Ascending aorta (tissue), 2 donors: ENCODE measurements at places on chromosomes 3 and 15. TPM values are rescaled to one million over a fixed set of nuclear protein-coding genes. Genes with fewer than 3 reads are reported as not detected.

DNA sequence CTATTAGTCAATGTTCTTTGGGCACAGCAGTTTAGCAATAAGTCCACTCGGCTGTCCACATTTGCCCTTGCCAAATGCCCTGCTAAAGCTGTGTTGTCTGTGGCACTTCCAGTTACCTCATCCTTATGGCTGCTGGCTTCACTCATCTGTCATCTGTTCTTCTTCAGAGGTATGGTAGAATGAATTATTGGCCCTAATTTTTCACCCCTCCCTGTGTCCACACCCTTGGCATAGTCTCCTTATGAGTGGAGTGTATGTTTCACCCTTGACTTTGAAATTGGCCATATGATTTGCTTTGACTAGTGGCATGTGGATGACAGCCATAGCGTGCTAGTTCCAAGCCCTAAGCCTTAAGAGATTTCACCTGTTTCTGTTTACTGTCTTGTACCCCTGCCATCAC is 72.1 kb upstream of the EPHB1 start:
- no peak for DNase-seq
- H3K4me3 ChIP-seq = no peak overlapping the region
- H3K27me3 ChIP-seq = no peaks in the 10 kb centered on the region
- H3K4me1 ChIP-seq = no peaks in the 10 kb centered on the region

GRCh38 chr3:48273594-48274211 is 32.8 kb downstream of the ZNF589 start:
- peak; percentile 68 for DNase-seq
- H3K27me3 ChIP-seq = no peaks in the 10 kb centered on the region
- no peak overlapping the region for H3K27ac ChIP-seq
- H3K4me3 ChIP-seq = no peak overlapping the region

DNA sequence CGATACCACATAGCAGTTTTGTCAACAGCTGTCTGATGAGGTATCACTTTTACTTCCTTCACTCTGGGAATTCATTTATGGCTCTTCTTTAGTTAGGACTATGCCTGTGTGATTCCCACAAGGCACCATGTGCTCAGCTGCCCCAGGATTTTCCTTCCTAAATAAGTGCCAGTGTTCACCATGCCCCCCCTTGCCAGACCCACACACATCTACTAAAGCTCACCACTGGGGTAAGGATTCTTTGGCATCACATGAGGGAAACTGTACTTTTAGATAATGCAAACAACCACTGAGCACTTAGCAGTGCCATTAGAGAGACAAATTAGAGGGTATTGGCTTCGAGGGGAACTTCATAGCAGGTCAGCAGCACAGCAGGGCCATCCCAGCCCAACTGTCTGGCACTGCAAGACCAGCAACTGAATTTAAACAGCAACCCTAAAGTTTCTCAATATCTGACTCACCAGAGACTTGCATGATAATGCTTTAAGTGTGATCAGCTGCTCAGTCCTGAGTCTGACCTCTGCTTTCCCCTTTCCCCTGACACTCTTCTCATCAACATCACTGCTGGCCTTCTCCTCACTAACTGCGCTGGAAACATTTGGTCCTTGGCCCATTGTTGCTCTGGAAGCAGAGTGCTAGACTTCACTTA is 114.3 kb downstream of the STAC start:
- peaks cover 17% of the 10 kb centered on the region for H3K4me1 ChIP-seq
- H3K36me3 ChIP-seq = peaks cover 7% of the 10 kb centered on the region
- no peak for DNase-seq
- no peak overlapping the region for H3K4me3 ChIP-seq

Gene GRK7
- total RNA-seq = not detected

Gene MYL3
- 3.6 TPM for total RNA-seq

GRCh38 chr3:112304611-112305010 is 10.6 kb upstream of the SLC9C1 start:
- DNase-seq = no peak
- H3K36me3 ChIP-seq = no peaks in the 10 kb centered on the region
- peak overlapping the region; percentile 63 for H3K4me3 ChIP-seq
- no peak overlapping the region for H3K27ac ChIP-seq

DNA sequence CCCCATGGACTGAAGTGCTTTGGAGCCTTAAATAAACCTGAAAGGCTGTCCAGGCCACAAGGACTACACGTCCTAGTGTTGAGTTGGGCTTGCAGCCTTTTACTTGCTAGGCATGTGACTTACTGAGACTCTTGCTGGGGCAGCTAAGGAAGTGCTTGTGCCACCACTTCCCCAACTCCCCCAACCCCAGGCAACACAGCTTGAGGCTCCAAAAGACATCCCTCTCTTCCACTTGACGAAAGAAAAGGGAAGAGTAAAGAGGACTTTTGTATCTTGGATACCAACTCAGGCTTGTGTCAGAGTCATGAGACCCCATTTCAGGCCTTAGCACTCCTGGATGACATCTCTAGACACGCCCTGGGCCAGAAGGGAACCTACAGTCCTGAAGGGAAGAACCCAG is 109.8 kb downstream of the XRN1 start:
- no peak overlapping the region for H3K4me3 ChIP-seq
- H3K4me1 ChIP-seq = no peaks in the 10 kb centered on the region
- no peak for DNase-seq
- no peak overlapping the region for H3K27ac ChIP-seq
- peaks cover 77% of the 10 kb centered on the region for H3K36me3 ChIP-seq
- H3K27me3 ChIP-seq = no peaks in the 10 kb centered on the region

Gene SLC27A2
- total RNA-seq = not detected

Gene HPS3
- total RNA-seq = 18.9 TPM

GRCh38 chr3:149917124-149917667 is 53.5 kb downstream of the PFN2 start:
- H3K4me1 ChIP-seq = no peaks in the 10 kb centered on the region
- no peak overlapping the region for H3K27ac ChIP-seq
- H3K4me3 ChIP-seq = no peak overlapping the region
- H3K36me3 ChIP-seq = peaks cover 18% of the 10 kb centered on the region
- no peaks in the 10 kb centered on the region for H3K27me3 ChIP-seq
